ENCODE measurements at places on chromosomes 3 and 15.

- H3K4me3 ChIP-seq, result no peak overlapping the region
- H3K4me1 ChIP-seq, result no peaks in the 10 kb centered on the region
- H3K36me3 ChIP-seq, result no peaks in the 10 kb centered on the region
- H3K27me3 ChIP-seq, result no peaks in the 10 kb centered on the region
- no peak overlapping the region for H3K27ac ChIP-seq
These were observed 394.5 kb upstream of the DPPA4 start for GRCh38 chr3:109731639-109732473.

DNA sequence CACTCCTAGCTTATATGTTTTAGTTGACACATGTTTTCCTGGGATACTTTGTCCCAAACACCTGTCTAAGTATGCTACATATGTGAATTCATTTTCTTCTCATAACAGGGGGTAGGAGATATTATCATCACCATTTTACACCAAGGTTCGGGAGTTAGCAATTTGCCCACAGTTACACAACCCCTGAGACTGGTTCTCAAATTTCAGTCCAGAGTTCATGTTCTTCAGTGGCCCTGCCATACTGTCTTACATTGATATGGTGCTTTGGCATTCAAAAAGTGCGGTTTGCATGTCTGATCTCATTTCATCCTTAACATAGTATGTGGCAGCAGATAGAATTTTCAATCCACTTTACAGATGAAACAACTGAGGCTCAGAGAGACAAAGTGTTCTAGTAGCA, 38.4 kb downstream of the ROBO2 start:
- no peaks in the 10 kb centered on the region for H3K36me3 ChIP-seq
- no peaks in the 10 kb centered on the region for H3K27me3 ChIP-seq
- no peak for DNase-seq
- no peaks in the 10 kb centered on the region for H3K4me1 ChIP-seq
- H3K4me3 ChIP-seq, result no peak overlapping the region
- H3K27ac ChIP-seq, result no peak overlapping the region

- peak overlapping the region; percentile 36 for H3K27ac ChIP-seq
- peaks cover 5% of the 10 kb centered on the region for H3K4me1 ChIP-seq
- no peak overlapping the region for H3K4me3 ChIP-seq
- no peaks in the 10 kb centered on the region for H3K27me3 ChIP-seq
- DNase-seq, result peak; percentile 16
- peaks cover 4% of the 10 kb centered on the region for H3K36me3 ChIP-seq
These were observed 38.7 kb downstream of the ANP32A start for GRCh38 chr15:68781766-68782588.

- H3K27ac ChIP-seq, result no peak overlapping the region
- H3K4me1 ChIP-seq, result peaks cover 43% of the 10 kb centered on the region
- H3K27me3 ChIP-seq, result no peaks in the 10 kb centered on the region
- peak overlapping the region; percentile 10 for H3K4me3 ChIP-seq
- no peak for DNase-seq
These were observed 30.2 kb downstream of the SEMA7A start for GRCh38 chr15:74403588-74403919.

DNA sequence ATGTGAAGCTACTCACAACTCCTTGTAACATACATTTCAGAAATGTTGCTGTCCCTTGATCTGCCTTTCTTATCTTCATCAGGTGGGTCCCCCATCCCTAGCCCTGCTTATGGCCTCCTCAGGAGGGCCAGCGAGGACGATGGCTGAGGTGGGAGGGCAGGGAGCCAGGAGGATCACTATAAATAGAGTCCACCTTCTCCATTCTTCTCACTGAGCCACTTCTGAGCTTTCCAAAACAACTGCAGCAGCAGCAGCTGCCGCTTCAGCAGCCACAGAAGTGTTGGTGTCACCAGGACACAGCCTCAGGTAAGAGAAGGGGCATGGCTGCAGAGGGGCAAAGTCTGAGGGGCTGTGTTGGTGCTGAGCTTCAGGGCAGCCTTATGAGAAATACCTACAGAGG, 53.5 kb downstream of the ANAPC13 start:
- H3K27ac ChIP-seq, result no peak overlapping the region
- H3K4me1 ChIP-seq, result no peaks in the 10 kb centered on the region
- no peak overlapping the region for H3K4me3 ChIP-seq

GRCh38 chr15:46343196-46343935, 708.5 kb downstream of the SQOR start:
- no peaks in the 10 kb centered on the region for H3K36me3 ChIP-seq
- no peak overlapping the region for H3K4me3 ChIP-seq
- no peaks in the 10 kb centered on the region for H3K27me3 ChIP-seq
- H3K27ac ChIP-seq, result no peak overlapping the region
- DNase-seq, result no peak
- H3K4me1 ChIP-seq, result no peaks in the 10 kb centered on the region

GRCh38 chr3:69172058-69172457, 49.7 kb upstream of the LMOD3 start:
- no peak overlapping the region for H3K27ac ChIP-seq
- no peaks in the 10 kb centered on the region for H3K4me1 ChIP-seq
- no peak overlapping the region for H3K4me3 ChIP-seq
- no peak for DNase-seq
- H3K27me3 ChIP-seq, result no peaks in the 10 kb centered on the region

DNA sequence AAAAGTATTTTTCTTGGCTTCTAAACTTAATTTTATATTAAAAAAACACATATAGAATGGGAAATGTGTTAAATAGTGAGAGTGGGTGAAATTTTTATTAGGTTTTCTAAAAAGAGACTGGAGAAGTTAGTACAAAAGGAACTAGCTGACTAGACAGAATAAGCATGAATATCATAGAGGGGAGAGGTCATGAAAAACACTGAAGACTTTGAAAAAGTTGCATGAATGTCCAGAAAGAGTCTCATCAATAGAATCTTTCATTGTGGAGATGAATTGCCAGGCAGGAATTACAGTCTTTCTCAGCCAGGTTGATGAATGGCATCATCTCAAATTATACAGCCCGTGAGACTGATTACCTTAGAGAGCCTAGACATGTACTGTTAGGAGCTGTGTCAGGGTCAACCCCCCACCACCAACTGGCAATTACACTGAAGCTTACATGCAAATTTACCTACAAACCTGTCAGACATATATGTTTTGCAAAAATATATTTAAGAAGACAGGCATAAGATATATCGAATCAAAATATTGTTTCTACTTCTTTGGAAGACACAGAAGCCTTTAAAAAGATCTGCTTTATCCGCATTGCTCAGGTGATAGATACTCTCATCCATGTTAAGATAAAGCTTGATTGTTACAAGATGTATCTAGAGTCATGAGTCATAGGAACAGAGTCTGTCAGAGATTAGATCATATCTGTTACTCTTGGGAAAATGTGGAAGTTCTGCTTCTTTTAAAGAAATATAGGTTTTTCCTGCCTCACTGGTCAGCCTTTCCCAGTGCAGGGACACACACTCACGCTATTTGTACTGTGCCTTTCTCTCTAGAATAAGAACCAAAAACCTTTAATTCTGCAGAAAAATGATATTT, 34.8 kb upstream of the PFN2 start:
- H3K4me3 ChIP-seq, result no peak overlapping the region
- H3K27me3 ChIP-seq, result no peaks in the 10 kb centered on the region
- no peak overlapping the region for H3K27ac ChIP-seq
- H3K36me3 ChIP-seq, result no peaks in the 10 kb centered on the region

DNA sequence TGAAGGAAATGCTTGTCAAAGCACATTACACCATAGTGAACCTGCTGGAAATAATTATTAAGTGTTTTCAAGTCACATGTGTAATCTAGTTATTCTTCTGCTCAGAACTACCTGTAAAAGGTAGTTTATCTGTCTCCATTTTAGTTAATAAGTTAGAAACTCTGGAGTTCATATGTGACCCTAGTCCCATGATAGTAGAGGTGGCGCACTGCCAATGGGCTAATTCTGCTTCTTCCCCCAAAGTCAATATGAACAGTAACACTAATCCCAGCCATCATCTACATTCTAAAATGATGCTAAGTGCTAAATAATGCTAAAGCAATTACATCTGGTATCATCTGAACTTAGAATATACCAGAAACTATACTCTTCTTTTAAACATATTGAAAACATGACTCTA, 361.0 kb upstream of the NECTIN3 start:
- H3K27me3 ChIP-seq, result peaks cover 5% of the 10 kb centered on the region
- no peaks in the 10 kb centered on the region for H3K4me1 ChIP-seq
- no peaks in the 10 kb centered on the region for H3K36me3 ChIP-seq
- no peak overlapping the region for H3K4me3 ChIP-seq
- no peak for DNase-seq
- H3K27ac ChIP-seq, result no peak overlapping the region

DNA sequence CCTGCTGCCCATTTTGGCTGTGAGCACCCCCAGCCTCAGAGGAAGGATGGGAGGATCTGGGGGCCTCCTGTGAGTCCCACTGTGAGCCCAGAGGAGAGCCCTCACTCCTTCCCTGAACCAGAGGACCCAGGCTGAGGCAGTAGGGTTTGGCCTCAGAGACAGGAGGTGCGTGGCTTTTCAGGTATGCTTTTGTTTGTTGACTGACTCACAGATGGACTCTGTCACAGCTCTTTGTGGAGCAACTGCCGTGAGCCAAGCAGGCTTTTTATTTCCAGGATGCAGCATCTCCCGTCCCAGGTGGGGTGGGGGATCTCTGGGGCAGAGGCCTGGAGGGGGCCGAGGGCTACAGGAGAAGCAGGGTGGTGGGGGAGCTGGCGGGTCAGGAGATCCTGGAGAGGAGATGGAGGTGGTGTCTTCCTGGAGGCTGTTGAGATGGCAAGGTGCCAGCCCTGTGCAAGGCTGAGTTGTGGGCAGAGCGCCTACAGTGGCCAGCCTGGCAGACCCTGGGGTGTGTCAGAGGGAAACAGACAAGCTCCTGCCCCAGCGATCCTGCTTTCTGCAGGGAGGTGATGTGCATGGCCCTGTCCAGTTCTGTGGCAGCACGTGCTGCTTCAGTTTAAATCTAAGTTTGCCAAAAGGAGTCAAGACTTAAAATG, 24.0 kb downstream of the PLXNA1 start:
- H3K4me1 ChIP-seq, result no peaks in the 10 kb centered on the region
- no peak overlapping the region for H3K4me3 ChIP-seq
- no peak overlapping the region for H3K27ac ChIP-seq
- no peaks in the 10 kb centered on the region for H3K36me3 ChIP-seq
- DNase-seq, result no peak
- no peaks in the 10 kb centered on the region for H3K27me3 ChIP-seq

GRCh38 chr3:31945738-31946052, 35.4 kb downstream of the OSBPL10 start:
- H3K4me3 ChIP-seq, result no peak overlapping the region
- H3K27ac ChIP-seq, result no peak overlapping the region
- no peaks in the 10 kb centered on the region for H3K4me1 ChIP-seq
- no peak for DNase-seq
- H3K27me3 ChIP-seq, result no peaks in the 10 kb centered on the region
- H3K36me3 ChIP-seq, result no peaks in the 10 kb centered on the region

- H3K4me3 ChIP-seq, result no peak overlapping the region
- H3K36me3 ChIP-seq, result no peaks in the 10 kb centered on the region
These were observed 979.0 kb downstream of the TUSC7 start for GRCh38 chr3:117688583-117688982.

DNA sequence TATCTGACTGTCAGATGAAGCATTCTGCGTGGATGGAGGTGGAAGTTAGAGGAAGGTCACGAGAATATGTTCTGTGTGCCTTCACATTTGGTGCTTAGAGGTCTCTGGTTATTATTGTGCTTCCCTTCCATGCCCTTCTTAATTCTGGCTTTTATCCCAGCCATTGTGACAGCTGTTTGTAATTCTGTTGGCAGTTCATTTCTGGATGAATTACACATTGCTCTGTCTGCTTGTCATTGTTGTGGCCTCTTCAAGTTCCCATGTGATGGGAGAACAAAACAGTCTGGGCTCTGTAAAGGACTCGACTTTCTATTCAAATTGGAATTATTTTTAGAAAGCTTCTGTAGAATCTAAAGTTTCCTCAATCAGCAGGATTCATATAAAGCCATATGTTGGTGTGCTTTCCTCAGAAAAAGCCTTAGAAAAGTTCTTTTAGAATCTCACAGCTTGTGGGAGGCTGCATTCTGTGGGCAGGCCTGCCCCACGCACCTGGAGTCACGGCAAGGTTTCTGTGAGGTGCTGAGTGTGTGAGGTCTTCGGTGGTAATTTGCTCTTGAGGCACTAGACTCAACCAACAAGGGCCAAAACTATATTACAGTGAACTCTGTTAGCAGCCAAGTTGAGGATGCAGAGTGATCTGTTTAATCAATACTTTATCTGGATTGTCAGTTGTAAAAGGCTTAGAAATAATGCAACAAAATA, 397.4 kb upstream of the AZI2 start:
- H3K4me3 ChIP-seq, result no peak overlapping the region
- H3K36me3 ChIP-seq, result no peaks in the 10 kb centered on the region
- H3K4me1 ChIP-seq, result no peaks in the 10 kb centered on the region
- H3K27me3 ChIP-seq, result no peaks in the 10 kb centered on the region
- DNase-seq, result no peak
- H3K27ac ChIP-seq, result no peak overlapping the region

GRCh38 chr15:61198722-61199121, 30.4 kb downstream of the RORA start:
- no peak for DNase-seq
- no peaks in the 10 kb centered on the region for H3K4me1 ChIP-seq
- H3K27ac ChIP-seq, result no peak overlapping the region
- no peaks in the 10 kb centered on the region for H3K27me3 ChIP-seq
- H3K36me3 ChIP-seq, result no peaks in the 10 kb centered on the region

DNA sequence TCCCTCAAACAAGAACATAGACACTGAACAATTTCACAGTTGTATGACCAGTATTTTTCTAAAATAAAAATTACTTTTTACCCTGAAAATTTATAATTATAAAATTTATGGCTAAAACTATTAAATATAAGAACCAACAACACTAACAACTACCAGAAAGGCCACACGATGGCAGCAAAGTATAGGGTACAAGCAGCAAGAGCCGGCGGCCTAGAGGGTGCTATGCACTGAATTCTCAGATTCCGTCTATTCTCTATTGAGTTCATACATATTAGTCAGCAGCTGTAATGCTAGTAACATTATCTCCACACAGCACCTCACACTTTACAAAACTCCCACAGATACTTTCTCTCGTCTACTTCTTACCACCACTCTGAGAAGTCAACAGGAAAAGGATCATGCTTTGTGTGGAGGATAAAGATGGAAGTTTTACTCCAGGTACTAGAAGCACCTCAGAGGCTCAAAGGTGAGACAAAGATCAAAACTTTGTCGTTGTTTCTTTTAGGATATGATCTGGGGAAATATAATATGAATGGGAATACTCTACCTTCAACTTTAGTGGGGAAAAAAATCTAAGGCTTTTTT, 160.5 kb downstream of the FGF12 start:
- H3K27ac ChIP-seq, result no peak overlapping the region
- DNase-seq, result peak; percentile 54
- H3K4me1 ChIP-seq, result no peaks in the 10 kb centered on the region
- no peaks in the 10 kb centered on the region for H3K36me3 ChIP-seq
- no peak overlapping the region for H3K4me3 ChIP-seq

DNA sequence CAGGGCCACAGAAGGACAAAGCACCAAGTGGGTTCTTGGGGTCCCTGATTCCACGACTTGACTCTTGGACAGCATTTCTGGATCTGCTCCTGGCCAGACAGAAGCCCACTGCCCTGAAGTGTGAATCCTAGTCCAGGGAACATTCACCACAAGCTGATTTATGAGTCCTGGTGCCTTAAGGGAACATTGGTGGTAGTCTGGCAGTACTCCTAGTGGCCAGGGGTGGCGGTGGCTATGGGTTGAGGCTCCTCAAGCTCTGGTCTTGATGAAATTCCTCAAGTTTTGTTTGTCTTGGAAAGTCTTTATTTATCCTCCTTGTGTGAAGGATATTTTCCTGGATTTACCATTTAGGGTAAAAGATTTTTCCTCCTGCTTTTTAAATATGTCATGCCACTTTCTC, 307.5 kb downstream of the PYDC2 start:
- H3K27me3 ChIP-seq, result no peaks in the 10 kb centered on the region
- H3K36me3 ChIP-seq, result no peaks in the 10 kb centered on the region
- no peak overlapping the region for H3K27ac ChIP-seq
- H3K4me3 ChIP-seq, result no peak overlapping the region
- DNase-seq, result no peak
